Stimulated activated effector memory CD8-positive, alpha-beta T cell treated with anti-CD3 and anti-CD28 coated beads, Interleukin-12 subunit alpha, Interleukin-12 subunit beta, amount 100 ng/mL, for 72 hours (primary cell): ENCODE measurements at places on chromosomes 13 and 19.

GRCh38 chr13:112843392-112844111, 125.5 kb upstream of the MCF2L start:
- no peak for DNase-seq

DNA sequence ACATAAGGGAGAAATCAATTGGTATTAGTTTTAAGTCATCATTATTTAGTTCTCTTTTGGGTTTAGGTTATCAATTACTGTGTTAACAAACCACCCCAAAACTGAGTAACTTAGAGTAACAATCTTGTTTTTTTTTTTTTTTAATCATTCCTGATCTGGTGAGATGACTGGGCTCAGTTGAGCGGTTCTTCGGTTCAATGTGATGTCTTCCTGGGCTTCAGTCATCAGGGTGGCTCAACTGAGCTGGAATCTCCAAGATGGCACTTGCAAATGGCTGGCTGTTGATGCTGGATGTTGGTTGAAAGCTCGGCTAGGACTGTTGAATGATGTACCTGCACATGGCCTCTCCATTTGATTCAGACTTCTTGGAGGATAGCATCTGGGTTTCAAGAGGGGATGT, 3.2 kb upstream of the TARM1 start:
- no peak for DNase-seq

DNA sequence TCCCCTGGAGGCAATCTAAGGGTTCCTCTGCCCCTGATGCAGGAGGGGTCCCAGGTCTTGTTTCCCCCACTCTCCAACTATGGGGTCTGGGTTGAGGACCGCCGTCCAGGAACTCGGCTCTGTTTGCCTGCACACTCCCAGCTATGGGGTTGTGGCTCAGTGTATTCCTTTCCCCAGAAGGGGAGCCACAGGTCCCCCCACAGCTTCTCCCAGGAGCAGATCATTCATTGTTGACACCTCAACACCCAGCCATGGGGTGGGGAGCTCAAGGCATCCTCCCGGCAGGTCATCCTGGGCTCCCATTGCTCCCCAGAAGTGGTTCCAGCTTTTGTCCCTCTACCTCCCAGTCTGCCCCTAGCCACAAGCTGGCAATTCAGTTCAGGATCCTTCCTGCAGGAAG, 975 bp downstream of the ZNF358 start:
- no peak for DNase-seq

GRCh38 chr13:62512194-62513141, 1096.8 kb upstream of the PCDH20 start:
- no peak for DNase-seq

GRCh38 chr19:30263830-30264381, 108.3 kb upstream of the ZNF536 start:
- DNase-seq = no peak

GRCh38 chr19:47190167-47190727, 40.8 kb downstream of the BBC3 start:
- DNase-seq = peak; percentile 10

GRCh38 chr19:41984961-41985360, 9.1 kb downstream of the ATP1A3 start:
- DNase-seq = no peak

GRCh38 chr19:13146763-13147563, 3.2 kb downstream of the STX10 start:
- DNase-seq = no peak

- DNase-seq = no peak
Measured at GRCh38 chr13:109626386-109627171, 159.8 kb downstream of the IRS2 start.

DNA sequence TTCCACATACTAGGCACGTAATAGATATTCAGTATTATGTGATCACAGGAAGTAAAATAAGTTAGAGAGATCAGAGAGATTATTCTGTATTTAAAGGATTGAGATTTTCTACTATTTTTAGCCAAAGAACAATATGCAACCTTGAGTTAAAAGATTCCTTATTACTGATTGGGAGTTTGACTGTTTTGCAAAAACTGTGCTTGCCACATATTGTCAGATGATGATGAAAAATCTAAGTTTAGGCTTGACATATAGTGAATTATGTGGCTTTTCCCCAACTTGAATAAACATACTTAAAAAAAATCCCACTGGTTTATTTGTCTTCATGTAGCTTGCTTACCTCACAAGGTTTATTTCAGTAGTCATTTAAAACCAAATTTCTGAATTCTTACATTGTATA, 194.4 kb downstream of the KCNRG start:
- no peak for DNase-seq

DNA sequence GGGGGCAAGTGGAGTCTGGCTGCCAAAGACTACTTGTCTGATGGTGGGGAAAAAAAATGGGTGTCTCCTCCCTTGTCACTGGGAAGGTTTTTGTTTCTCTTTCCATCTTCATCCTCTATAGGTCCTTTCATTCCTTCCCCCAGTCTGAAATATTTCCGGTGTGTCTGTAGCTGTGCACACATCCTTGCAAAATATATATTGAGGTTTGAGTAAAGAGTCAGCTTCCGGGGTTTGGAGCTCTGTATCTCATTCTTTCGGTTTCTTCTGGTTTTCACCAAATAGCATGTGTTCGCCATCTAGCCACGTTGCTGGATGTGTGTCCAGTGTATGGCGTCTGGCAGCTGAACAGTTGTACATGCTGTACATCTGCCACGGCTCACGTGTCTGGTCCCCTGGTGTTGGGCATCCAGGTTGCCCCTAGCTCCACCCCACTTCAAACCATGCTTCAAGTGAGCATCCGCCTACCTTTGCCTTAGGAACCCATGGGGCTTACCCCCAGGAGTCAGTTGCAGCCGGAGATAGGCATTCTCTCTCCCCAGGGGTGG, 142.2 kb downstream of the SIPA1L3 start:
- DNase-seq = peak; percentile 69

GRCh38 chr13:34025746-34026145, 207.8 kb downstream of the RFC3 start:
- no peak for DNase-seq

DNA sequence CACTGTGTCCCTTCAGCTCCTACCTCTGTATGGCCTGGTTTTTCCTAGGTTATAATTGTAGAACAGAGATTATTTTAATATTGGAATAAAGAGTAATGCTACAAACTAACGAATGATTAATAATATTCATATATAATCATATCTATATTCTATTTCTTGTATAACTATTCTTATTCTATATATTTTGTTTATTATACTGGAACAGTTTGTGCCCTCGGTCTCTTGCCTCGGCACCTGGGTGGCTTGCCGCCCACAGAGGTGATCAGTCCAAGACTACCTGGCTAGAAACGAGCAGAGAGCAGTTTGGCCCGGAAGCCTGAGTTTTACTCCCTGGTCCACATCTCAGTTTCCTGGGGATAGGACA, 3.9 kb upstream of the SLC27A1 start:
- DNase-seq = no peak

DNA sequence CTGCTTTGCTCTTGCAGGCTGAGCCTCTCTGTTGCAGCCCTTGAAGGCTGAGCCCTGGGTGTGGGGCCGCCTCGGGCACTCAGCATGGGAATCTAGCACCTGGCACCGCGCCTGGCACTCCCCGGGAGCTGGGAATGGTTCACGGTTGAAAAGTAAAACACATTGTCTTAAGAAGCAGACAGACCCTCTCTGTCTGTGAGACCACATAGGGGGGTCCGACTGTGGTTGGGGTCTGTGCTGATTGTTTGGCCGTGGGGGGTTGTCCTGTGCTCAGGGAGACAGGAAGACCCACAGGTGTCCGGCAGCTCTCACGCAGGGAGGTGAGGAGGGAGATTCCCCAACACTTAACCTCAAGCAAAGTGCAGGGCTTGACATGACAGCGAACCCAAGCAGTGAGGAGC, 64.8 kb downstream of the SOX1 start:
- DNase-seq = no peak

GRCh38 chr13:88005188-88005587, 334.0 kb downstream of the SLITRK5 start:
- DNase-seq = no peak

- no peak for DNase-seq
Measured at GRCh38 chr13:60267498-60268202, 103.9 kb upstream of the DIAPH3 start.

DNA sequence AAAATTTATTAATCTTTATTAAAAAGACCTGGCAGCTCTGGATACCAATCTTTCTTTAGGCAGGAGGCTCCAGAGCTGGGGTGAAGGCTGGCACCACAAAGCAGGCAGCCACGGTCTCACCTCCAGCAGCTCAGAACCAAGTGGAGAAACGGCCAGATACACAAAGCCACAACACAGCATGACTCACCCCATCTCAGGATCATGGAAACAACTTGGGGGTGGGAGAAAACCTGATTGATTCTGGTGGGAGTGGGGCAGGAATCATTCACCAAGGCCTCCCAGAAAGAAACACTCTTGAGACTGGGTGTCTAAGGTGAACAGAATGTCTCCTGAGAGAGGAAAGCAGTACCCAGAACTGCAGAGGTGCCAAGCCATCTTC, 64.2 kb downstream of the CRYL1 start:
- DNase-seq = no peak

GRCh38 chr13:66887088-66887487, 343.0 kb downstream of the PCDH9 start:
- no peak for DNase-seq

DNA sequence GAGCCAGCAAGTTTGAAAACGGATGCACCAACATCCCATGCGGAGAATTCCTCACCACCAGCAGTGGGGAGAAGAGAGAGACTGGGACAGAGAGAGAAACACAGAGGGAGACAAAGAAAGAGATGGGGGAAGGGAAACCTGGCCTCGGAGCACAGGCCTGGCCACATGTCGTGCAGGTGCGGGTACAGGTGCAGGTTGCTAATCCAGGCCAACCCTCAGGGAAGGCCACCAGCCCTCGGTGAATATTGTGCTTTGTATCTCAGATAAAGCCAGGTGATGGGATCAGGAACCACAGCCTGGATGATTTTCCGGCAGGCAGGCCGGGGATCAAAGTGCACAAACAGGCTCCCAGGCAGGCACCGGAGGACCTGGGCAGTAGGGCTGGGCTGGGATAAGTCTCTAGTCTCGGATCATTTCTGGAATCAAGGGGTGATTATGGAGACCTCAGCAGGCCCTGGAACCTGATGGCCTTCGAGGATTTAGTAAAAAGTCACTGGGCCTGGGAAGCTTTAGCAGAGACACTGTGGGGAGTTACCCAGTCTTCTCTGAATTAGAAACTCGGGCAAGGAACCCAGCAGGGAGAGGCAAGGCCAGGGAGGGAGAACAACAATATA, 3.7 kb downstream of the GAS6 start:
- no peak for DNase-seq

- DNase-seq = no peak
Measured at GRCh38 chr19:40584007-40584406, 7.3 kb downstream of the SHKBP1 start.

DNA sequence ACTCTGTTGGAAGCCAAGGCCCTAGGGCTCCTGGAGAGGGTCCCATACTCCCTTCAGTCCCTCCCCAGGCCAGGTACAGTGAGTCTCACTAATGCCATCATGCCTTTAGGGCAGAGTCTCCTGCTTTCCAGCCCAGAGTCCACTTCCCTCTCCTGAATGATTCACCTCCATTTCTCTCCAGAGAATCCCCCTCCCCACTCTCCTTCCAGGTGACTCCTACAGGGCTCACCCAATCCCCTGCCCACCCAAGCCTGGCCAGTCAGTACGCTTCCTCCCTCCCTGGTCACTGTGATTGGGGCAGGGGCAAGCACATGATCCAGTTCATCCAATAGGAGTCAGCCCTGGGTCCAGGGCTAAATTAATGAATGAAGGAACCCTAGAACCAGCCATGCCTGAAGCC, 35.0 kb upstream of the PNMA8B start:
- no peak for DNase-seq

DNA sequence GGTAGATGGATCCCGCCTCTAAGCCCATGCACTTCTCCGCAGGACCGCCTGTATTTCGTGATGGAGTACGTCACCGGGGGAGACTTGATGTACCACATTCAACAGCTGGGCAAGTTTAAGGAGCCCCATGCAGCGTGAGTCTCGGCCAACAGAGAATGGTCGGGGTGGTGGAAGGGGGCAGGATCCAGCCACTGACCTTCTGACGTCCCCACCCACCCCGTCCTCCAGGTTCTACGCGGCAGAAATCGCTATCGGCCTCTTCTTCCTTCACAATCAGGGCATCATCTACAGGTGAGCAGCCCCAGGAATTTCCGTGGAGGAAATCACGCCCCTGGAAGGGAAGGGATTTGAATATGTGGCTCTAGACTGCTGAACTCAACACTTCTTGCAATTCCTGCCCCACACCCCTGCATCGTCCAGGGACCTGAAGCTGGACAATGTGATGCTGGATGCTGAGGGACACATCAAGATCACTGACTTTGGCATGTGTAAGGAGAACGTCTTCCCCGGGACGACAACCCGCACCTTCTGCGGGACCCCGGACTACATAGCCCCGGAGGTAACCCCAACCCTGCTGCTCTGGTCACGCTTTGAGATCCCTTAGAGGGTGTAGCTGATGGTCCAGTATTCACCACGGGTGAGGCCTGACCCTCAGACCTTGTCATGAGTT, 8.8 kb upstream of the CACNG7 start:
- DNase-seq = no peak
